ENCODE measurements at places on chromosomes 13 and 19.
A peak's percentile ranks its signal among the peaks of the same experiment; 100 is the strongest.

DNA sequence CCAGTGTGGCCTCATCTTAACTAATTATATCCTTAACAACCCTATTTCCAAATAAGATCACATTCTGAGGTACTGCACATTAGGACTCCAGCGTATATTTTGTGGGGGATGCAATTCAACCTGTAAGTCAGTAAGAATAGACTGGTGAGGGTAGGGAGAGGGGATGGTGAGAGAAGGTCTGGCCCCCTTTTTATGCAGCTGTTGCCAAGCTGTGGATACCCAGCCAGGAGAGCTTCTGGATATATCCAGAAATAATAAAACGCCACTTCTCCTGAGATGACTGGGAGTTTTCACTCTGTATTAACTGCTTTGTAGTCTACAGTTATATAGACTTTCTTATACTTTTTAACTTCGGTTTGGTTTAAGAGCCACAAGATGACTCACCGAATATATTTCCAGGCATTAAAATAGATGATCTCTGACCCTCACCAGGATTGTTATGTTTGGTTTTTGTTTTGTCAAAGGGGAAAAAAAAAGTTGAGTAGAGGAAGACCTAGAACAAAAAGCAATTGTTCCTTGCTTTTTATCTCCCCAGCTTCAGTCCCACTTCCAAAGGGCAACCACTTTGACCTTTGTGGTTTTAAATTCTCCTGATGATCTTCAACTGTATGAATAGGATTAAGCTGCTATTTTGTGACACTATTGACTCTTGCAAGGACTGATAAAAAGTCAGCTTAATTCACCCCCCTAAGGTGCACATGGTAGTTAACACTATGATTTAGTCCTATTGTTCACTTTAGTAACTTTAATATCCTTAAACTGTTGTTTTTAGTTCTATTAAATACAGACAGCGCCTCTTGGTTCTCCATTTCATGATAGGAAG lies 3.1 kb upstream of the NEK3 start:
- DNase-seq, result no peak

DNA sequence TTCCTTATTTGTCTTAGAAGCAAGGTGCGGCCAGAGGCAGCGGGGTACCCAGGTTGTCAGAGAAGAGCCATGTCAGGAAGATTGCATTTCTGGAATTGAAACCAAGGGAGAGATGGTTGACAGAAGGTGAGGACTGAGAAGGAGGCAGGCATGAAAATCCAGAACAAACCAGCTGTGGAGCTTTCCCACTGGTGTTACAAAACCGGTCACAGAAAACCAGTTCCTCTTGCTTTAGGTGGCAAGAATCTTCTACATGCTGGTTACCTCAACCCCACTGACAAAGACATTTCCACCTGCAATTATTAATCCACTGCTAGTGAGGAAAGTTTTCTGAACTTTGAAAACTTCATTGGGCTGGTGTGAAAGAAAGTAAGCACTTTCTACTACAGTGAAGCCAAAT lies 64.0 kb upstream of the MED4 start:
- DNase-seq, result no peak

DNA sequence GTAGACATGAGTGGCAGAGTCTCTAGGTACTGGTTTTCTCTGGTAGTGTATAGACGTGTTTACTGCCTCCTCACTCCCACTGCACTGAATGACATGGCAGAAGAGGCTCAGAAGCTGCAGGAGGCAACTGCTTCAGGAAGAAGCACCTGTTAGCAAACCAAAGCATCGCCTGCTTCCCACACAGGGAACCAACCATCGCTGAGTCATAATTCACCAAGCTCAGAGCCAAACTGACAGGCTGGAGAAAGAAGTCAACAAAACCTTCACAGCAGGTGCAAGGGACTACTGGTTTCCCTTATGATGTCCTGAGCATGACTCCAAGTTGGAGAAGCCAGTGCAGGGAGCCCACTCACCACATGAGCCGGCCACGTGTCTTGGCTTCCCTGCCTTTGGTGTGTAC lies 69.8 kb downstream of the KCTD12 start:
- DNase-seq, result no peak

DNA sequence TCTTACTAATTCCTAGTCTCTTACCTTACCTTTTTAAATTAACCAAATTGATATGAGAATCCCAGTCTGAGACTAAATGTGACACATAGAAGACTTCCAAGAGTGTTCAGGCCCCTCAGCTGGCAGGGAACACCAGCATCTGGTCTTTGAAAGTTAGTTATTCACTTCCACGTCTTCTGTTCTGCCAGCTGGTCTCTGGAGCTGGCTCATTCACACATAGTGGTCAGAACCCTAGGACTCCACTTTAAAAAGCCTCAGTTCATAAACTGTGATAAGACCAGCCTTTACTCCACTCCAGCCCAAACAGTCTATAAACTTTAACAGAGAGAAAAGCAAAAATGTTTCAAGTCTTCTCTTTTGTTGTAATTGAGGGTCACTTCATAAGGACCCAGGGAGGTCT lies 263.0 kb downstream of the DCT start:
- DNase-seq, result no peak

- no peak for DNase-seq
Observed at GRCh38 chr19:43351998-43352746, 1.3 kb upstream of the CD177 start.

GRCh38 chr13:38686577-38687245 lies at the start of gene FREM2:
FREM2 (plus strand) TSS chr13:38687077; CDS start chr13:38687345, 268 bp downstream.
- peak; percentile 82 for DNase-seq

- no peak for DNase-seq
Observed at GRCh38 chr13:25469169-25469525, 97.4 kb downstream of the ATP8A2 start.

- DNase-seq, result no peak
Observed at GRCh38 chr13:41937388-41937787, 23.5 kb downstream of the VWA8 start.

- no peak for DNase-seq
Observed at GRCh38 chr13:30572859-30573275, 44.9 kb upstream of the USPL1 start.

GRCh38 chr19:49512970-49513745 lies 697 bp downstream of the FCGRT start:
- no peak for DNase-seq

DNA sequence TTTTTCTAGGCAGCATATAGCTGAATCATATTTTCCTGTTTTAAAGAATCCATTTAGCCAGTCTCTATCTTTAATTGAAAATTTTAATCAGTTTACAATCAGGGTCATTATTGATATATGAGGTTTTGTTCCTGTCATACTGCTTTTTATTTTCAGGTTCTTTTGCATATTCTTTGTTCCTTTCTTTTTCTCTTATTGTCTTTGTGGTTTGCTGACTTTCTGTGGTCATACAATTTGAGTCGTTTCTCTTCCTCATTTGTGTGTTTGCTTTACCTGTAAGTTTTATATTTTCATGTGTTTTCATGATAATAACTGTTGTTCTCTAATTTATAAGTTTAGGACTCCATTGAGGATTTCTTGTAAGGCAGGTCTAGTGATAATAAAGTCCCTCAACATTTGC lies 812.6 kb downstream of the DACH1 start:
- DNase-seq, result no peak

- no peak for DNase-seq
Observed at GRCh38 chr13:52169839-52170238, 10.4 kb upstream of the NEK3 start.

GRCh38 chr13:41995946-41996345 lies 35.0 kb upstream of the VWA8 start:
- no peak for DNase-seq

DNA sequence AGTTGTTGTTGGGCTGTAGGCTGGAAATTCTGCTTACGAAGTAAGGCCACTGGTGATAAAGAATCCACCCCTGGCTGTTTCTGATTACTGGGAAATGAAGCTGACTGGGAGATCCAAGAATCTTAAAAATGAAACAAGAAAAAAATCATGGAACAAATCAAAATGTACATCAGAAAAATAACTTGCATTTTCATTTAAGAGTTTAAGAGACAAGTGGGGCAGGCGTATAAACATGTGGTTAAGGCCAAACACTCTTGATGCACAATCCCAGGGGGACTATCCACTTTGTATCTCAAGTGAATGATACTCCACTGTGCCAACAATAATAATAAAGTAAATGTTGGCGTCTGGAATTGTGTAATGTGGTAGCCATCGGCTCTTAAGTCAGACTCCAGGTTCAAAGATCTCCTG lies 24.6 kb downstream of the ZMYM5 start:
- DNase-seq, result no peak

- no peak for DNase-seq
Observed at GRCh38 chr13:112889351-112890290, 79.4 kb upstream of the MCF2L start.

DNA sequence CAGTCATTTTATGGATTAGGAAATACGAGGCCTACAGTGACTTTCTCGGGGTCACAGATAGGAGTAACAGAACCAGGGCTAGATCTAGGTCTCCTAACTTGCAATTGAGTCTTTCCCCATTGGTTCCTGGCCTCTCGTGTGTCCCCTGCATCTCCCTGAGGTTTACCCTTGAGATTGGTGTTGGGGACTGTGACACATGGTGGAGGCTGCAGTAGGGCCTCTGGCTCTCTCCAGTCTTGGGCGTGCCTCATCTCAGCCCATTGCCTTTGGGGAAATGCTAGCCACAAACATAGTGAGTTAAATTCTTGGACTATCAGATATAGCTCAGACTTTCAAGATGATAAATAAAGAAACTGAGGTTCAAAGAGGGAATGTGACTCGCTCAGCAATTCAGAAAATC lies 212.1 kb downstream of the KCNRG start:
- DNase-seq, result no peak

- no peak for DNase-seq
Observed at GRCh38 chr13:29947839-29948238, 97.4 kb upstream of the UBL3 start.

- DNase-seq, result no peak
Observed at GRCh38 chr19:32231020-32231419, 114.4 kb upstream of the ZNF507 start.

DNA sequence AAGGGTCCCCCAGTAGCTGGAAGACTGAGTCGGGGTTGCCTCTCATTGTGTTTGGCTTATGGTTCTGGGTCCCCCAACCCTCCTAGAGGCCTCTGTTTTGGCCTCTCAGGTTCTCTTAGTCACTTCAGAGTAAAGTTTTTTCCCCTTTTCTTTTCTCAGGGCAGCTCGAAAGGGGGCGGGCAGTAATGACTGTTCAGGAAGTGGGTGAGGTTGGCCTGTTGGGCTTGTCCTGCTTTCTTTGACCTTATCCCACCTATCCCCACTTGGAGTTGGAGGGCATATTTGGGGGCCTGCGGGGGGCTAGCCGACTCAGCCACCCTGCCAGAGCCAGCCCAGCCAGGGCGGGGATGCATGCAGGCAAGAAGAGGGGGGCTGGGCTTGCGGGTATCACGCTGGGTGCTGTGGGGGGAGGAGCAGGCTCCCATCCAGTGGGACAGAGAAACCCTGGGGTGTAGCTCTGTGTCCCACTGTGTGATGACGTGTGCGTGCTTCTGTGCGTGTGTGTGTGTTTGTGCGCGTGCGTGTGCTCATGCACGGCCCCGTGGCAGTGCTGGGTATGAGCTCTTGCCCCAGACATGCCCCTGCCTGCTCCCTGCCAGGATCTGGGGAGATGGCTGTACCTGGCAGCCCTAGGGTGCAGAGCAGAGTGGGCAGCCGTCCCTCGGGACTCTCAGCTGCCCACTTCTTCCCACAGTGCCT lies 1.4 kb downstream of the CIC start:
- no peak for DNase-seq

DNA sequence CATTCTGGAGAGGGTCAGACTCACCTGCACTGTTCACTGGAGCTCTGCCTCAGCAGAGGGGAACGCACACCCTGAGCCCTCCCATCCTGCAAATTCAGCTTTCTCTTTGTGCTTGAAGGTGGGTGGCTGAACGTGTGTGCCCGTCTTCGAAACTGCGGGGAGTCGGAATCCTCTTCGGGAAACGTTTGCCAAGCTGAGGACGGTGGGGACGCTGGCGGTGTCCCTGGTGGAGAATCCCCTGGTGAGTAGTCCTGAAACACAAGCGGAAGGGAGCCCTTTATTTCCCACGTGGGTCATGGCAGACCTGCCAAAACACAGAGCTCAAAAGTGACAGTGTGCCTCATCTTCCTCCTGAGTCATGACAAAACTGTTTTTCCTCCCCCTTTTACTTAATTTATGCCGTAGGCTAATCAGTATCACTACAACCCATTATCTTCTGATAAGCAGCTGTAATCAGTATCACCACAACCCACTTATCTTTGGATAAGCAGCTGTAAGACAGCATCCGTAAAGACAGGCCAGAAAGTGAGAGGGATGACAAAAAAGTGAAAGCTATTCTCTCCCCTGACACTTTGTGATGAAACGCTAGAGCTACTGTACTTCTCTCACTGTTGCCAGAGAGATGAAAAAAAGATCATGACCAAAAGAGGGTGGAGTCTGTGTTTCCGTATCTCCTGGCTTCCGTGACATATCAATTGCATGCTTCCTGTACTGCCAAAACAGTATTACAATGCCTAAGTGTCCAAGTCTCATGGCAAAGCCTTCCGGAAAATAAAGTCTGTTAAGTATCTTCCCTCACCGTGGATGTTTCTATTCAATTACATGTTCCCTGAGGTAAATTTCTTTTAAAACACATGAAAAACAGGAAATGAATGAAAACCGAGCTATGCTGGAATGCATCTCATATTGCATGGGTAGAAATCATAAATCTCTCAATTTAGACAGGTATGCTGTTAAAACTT lies 155.5 kb downstream of the TBC1D4 start:
- no peak for DNase-seq
